ENCODE measurements at places on chromosomes 11 and 22. TPM values are rescaled to one million over a fixed set of nuclear protein-coding genes. Genes with fewer than 3 reads are reported as not detected.

Gene SLC22A6
- not detected for total RNA-seq

Gene CABP2
- not detected for total RNA-seq

Gene GRAP2
- not detected for total RNA-seq

Gene ME3
- total RNA-seq, result 46.8 TPM

Gene IGLL5
- not detected for total RNA-seq

Gene DDX25
- total RNA-seq, result 0.16 TPM

Gene CARD16
- total RNA-seq, result 3.5 TPM

Gene ANO9
- not detected for total RNA-seq

Gene OR8K5
- not detected for total RNA-seq

Gene FOSL1
- 22.2 TPM for total RNA-seq

Gene CLCF1
- total RNA-seq, result 13.8 TPM

Gene BAIAP2L2
- total RNA-seq, result 0.32 TPM

Gene ARHGAP8
- total RNA-seq, result 2.4 TPM

Gene MPPED1
- total RNA-seq, result not detected

Gene VSTM5
- total RNA-seq, result under 0.01 TPM

Gene KCNE3
- 1.8 TPM for total RNA-seq

Gene PRODH
- under 0.01 TPM for total RNA-seq

Gene OR51B4
- total RNA-seq, result not detected

Gene CCDC73
- total RNA-seq, result not detected

Measured in hair follicle dermal papilla cell (primary cell).